ENCODE measurements at places on chromosomes 13 and 19.

DNA sequence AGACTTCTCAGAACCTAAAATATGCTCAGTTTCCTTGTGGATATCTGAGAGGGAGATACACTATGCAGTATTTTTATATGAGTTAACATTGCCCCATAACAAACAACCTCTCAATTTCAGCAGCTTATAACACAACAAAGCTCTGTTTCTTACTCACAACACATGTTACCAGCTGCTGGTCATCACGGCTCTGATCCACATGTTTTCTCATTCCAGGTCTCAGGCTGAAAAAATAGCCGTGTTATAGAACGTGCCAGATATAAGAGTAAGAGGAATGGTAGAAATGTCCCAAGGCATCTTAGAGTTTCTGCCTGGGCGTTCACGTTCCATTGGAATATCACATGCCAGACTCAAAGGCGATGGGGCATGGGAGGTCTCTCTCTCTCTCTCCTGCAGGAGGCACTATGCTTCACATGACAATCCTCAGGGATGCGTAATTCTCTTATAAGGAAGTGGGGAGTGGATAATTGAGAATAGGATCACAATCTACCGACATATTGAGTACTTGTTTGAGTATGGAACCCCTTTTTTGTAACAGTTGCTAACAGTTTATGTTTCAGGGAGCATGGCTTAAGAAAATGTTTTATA lies 246.6 kb downstream of the NHLRC3 start:
- no peak for DNase-seq

DNA sequence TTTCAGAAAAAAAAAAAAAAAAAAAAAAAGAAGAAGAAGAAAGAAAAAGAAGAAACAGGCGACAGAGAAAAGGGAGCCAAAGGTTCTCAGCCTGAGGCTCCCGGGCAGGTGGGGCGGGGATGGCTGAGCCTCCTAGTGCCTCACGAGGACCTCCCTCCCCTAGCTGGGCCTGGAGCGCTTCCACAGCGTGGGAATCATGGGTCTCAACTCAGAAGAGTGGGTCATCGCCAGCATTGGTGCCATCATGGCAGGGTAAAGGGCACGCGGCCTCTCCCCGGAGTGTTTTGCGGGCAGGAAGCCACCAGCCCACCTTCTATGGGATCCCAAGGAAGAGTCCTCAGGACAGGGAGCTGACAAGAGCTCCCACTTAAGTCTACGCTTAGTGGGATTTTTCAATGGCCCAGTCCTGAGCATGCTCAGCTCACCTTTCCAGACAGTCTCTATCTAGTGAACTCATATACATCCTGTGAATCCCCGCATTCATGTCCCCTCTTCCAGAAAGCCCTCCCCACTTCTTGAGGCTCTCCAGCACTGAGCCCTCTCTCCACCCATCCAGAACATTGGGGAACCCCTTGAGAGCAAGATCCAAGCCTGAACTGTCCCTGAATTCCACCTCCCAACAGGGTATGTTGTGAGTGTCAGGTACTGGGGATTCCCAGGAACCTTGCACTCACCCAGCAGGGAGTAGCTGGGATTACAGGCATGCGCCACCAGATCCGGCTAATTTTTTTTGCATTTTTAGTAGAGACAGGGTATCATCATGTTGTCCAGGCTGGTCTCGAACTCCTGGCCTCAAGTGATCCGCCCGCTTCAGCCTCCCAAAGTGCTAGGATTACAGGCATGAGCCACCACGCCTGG lies 69.6 kb downstream of the ACSBG2 start:
- no peak for DNase-seq

- DNase-seq = peak; percentile 79
These were observed 10.7 kb downstream of the PTGIR start for GRCh38 chr19:46614114-46614722.

GRCh38 chr13:51101636-51102235 lies 9.3 kb downstream of the C13orf42 start:
- DNase-seq = no peak

- DNase-seq = no peak
These were observed 52.7 kb downstream of the PIBF1 start for GRCh38 chr13:72834601-72835000.

DNA sequence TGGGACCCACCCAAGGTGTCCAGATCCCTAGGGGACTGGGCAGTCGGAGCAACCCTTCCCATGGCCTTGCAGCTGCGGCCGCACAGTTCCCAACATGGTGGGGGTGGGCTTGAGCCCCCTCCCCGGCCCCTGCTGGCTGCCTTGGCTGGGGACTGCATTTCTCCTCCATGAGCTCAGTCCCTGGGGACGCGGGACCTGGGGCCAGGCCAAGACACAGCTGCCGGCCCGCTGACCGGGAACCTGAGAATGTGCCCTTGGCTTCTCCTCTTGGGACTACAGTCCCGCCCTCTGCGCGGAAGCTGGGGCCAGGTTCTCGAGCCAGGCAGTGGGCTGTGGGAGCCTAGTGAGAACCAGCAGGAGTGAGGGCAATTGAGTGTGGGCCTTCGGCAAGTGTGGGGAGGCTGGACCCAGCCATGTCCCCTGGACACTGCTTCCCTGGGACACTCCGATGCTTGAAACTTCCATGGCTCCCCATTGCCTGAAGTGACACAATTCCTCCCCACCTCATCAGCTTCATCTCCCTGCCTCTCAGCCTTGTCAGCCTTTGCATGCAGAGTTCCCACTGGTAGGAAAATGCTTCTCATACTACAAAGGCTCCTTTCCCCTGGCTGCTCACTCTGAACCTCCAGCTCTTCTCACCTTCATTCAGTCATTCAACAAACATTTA lies 13.1 kb upstream of the NOTCH3 start:
- no peak for DNase-seq

DNA sequence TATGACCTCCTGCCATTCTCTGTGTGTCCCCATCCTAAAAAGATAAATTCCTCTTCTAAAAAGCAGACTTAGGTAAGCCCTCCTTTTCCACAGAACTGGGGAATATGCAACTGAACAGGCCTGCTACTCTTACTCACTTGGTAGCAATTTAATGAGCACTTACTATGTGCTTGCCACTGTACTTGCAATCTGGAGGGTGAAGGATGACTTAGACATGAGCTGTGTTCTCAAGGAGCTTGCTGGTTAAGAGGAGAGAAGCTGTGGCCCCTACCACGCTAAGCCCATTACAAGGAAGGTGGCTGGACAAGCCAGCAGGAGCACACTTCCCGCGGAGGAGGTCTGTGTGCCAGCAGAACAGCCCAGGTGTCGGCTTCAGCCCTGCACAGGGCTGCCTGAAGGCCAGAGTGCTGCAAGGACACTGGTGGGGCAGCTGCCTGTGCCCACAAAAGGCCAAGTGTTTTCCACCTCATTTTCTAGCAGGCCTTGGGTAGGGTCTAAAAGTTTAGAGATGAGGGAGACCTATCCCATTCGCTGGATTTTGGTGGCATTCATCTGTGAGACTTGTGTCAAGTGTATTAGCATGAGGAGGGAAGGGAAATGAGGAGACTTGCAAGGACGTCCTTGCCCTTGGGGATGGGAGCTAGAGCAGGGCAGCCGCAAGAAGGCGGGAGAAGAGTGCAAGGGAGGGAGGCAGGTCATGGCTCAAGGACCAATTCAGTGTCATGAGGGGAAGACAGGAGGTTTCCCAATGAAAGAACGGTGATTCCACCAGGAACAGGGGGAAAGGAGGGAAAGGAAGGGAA lies 52.0 kb downstream of the COL4A1 start:
- DNase-seq = no peak

DNA sequence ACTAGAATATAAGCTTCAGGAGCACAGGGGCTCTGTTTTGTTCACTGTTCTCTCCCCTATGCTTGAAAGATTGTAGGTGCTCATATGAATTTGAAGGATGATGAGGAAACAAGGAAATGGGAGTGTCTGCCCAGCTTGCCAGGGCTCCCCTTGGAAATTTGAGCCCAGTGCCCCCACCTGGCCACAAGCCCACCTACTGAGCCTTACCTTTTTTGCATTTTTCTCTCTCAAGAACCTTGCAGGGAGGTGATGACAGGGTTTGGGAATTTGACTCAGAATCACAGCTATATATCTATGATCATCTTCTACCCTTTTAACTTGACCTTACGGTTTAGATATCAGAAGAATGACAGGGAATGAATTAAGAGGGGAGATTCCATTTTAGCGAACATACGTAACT lies 33.8 kb downstream of the SERP2 start:
- no peak for DNase-seq

- DNase-seq = no peak
These were observed 41.6 kb upstream of the HNRNPA1L2 start for GRCh38 chr13:52600666-52601065.

DNA sequence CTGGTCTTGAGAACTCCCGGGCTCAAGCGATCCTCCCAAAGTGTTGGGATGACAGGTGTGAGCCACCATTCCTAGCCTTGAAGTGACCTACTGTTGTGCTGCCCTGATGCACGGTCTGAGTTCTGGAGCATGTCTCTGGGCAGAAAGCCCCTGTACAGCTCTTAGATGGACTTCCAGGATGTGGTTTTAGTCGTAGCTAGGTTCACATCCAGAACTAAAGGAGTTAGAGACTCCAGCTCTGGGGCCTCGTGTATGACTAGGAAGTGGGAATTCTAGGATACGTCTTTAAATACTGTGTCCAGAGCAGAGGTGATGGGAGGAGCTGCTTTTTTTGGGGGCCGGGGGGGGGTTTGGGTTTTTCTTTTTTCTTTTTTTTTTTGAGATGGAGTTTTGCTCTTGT lies 12.2 kb downstream of the UPF1 start:
- no peak for DNase-seq

- no peak for DNase-seq
These were observed 19.0 kb downstream of the GNG7 start for GRCh38 chr19:2683430-2684003.

DNA sequence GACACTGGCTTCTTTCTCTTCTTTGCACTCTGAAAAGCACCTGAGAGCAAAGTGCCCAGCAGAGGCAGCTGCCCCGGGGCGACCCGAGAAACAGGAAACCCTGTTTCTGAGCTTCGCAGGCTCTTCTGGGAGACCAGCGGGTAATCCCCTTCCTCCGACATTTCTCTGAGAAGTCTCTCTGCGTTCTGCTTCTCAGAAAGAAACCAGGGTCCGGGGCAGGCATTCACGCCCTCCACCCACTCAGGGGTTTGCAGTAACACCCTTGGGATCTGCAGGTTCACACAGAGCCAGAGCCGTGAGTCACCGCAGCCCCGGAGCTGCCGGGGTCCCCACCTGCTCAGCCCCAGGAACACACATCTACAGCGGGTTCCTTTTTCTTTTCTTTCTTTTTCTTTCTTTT lies 86.0 kb downstream of the GADD45B start:
- peak; percentile 82 for DNase-seq

DNA sequence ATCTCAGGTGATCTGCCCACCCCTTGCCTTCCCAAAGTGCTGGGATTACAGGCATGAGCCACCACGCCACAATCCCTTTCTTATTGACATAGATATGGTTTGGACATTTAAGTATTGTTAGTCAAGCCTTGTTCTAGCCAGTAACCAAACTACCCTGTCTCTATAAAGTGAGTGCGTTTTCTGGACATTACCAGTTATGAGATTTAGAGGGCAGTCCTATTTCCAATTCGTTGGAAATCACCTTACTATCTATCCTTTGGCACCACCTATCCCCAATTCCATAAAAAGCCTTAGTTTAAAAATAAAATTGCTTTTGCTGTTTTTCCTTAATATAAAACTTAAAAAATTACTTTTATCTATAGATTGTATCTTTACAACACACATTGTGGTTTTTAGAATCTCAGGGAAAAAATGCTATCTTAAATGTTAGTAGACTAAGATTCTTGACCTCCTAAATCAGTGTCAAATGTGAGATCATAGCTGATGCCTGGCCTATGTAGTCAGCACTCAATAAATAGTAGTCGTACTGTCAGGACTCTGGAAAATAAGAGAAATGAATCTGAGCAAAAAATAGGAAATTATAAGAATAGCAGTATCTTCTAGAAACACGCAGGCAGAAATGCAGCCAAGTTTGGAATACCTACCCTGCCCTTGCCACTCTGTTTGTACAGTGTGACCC lies 57.0 kb downstream of the NUFIP1 start:
- no peak for DNase-seq

DNA sequence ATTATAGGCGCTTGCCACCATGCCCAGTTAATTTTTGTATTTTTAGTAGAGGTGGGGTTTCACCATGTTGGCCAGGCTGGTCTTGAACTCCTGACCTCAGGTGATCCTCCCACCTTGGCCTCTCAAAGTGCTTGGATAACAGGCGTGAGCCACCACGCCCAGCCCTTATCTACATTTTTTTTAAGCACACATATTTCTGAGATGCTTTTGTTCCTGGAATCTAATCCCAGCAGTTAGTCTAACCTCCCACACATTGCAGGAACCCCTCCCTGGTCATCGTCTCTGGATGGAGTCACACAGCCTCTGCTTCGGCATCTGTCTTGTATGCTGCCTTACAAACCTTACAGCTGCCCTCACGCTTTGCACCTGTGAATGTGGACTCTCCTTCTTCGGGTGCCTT lies 15.1 kb upstream of the KATNAL1 start:
- no peak for DNase-seq

GRCh38 chr19:58038688-58039204 lies 4.9 kb downstream of the ZSCAN1 start:
- no peak for DNase-seq

DNA sequence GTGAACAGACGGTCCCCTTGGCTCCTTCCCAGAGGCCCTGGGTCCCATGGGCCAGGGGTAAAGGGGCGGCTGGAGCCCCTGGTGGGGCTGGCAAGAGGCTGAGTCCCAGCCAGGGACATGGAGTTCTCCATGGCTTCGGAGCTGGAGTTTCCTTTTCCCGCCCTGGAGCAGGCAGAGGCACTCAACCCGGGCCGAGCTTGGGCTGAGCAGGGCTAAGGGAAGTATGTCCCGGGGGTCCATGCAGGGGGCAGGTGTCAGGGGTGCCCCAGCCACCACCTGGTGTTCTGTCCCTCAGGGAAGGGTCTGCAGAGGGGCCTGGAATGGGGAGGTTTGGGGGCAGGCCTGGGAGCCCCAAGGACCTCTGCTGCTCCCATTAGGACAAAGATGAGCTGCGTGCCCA lies 54.0 kb upstream of the TPM4 start:
- no peak for DNase-seq

GRCh38 chr19:29480507-29480906 lies 45.3 kb upstream of the VSTM2B start:
- no peak for DNase-seq

- no peak for DNase-seq
These were observed 30.9 kb upstream of the ADGRE5 start for GRCh38 chr19:14350302-14350701.

DNA sequence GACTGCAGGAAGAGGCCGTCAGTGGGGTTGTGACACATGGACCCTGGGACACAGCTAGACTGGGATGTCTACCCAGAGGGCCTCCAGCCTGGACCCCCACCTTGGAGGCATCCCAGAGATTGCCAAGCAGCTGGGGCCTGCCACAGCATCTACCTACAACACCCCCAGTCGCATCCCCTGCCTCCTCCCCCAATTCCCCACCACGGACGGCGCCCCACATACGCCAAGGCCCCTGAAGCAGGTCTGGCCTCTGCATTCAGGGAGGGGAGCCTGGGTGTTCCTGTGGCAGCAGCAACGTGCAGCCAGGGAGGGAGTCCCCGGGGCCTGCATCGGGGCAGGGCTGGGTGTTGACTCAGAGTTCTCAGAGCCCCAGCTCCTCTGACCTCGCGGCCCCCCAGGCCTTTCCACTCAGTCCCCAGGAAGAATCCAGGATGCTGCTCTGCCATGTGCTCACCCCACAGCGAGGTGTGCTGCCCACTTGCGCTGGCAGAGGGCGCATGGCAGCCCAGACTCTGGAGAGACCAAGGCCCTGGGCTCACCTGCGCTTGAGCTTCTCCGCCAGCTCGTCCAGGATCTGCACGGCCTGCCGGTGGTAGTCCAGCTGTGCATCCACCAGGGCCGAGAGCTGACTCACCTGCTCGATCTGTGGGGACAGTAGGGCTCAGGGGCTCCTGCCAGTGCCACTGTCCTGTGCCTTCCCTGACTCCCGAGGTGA lies 19.6 kb downstream of the MPND start:
- no peak for DNase-seq

- no peak for DNase-seq
These were observed 64.5 kb upstream of the SCEL start for GRCh38 chr13:77470986-77471385.
